A172 (cell line): ENCODE measurements at places on chromosomes 2 and 18. TPM values are rescaled to one million over a fixed set of nuclear protein-coding genes. Genes with fewer than 3 reads are reported as not detected.

The LAMA1 gene
- 4.4 and 7.2 TPM in 2 replicates for total RNA-seq

The RAB31 gene
- 19.6 and 27.9 TPM in 2 replicates for total RNA-seq

The EVA1A gene
- 24.6 and 38.3 TPM in 2 replicates for total RNA-seq

The POLE4 gene
- 16.4 and 27.8 TPM in 2 replicates for total RNA-seq

The SLC16A14 gene
- total RNA-seq: not detected in 2 replicates

The MALL gene
- total RNA-seq: 184 and 298 TPM in 2 replicates

The SLC14A1 gene
- 1.6 TPM in 1 of 2 replicates, not detected in the other for total RNA-seq

The IL1A gene
- 0.05 TPM in 1 of 2 replicates, not detected in the other for total RNA-seq

The KCNF1 gene
- 0.14 and 0.71 TPM in 2 replicates for total RNA-seq

The PLCD4 gene
- 1.3 and 6.9 TPM in 2 replicates for total RNA-seq

The ROCK1 gene
- 24.6 and 30.8 TPM in 2 replicates for total RNA-seq

The CIAO1 gene
- 118 and 119 TPM in 2 replicates for total RNA-seq

The BOLA3 gene
- total RNA-seq: 135 and 238 TPM in 2 replicates

The PJVK gene
- 0.31 and 0.55 TPM in 2 replicates for total RNA-seq

The INHA gene
- total RNA-seq: 0.86 TPM in 1 of 2 replicates, not detected in the other

The SNX17 gene
- 202 and 226 TPM in 2 replicates for total RNA-seq

The LYG2 gene
- total RNA-seq: not detected in 2 replicates

The PLGLB2 gene
- total RNA-seq: 0.50 and 2.4 TPM in 2 replicates

The NOL4 gene
- not detected in 2 replicates for total RNA-seq

The MATN3 gene
- total RNA-seq: 13.4 and 16.1 TPM in 2 replicates

The TRPM8 gene
- 1.1 and 2.4 TPM in 2 replicates for total RNA-seq

The IKZF2 gene
- 1.5 and 1.8 TPM in 2 replicates for total RNA-seq

The ANKRD30BL gene
- not detected in 2 replicates for total RNA-seq

The ZNF396 gene
- 0.33 and 0.57 TPM in 2 replicates for total RNA-seq

The SFT2D3 gene
- total RNA-seq: 9.0 and 11.3 TPM in 2 replicates

The IL1R2 gene
- not detected in 2 replicates for total RNA-seq

The GNLY gene
- not detected in 2 replicates for total RNA-seq

The CTLA4 gene
- total RNA-seq: not detected in 2 replicates

The BAZ2B gene
- 25.3 and 43.4 TPM in 2 replicates for total RNA-seq

The MPV17 gene
- total RNA-seq: 91.0 and 108 TPM in 2 replicates

The ACMSD gene
- total RNA-seq: not detected in 2 replicates

The TNFRSF11A gene
- total RNA-seq: 0.62 and 3.4 TPM in 2 replicates

The CENPO gene
- 47.1 and 54.0 TPM in 2 replicates for total RNA-seq
